ENCODE measurements at places on chromosomes 7 and 10.

DNA sequence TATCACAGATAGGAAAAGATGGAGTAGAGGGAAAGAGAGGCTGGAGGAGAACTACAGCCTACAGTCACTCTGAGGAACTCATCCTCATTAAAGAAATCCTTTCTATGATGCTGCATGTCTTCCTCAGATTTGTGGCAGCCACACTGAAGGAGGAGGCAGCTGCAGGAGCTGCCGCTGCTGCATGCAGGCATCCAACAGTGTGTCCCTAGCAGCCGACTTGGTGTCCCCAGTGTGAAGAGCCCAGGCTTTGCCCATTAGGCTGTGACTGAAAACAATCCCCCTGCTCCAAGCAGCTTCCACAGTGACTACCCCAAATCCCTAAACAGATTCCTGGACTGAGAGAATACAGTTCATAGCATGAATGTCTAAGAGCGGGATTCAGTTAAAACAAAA, 23.1 kb downstream of the SKIDA1 start:
- no peak for DNase-seq

DNA sequence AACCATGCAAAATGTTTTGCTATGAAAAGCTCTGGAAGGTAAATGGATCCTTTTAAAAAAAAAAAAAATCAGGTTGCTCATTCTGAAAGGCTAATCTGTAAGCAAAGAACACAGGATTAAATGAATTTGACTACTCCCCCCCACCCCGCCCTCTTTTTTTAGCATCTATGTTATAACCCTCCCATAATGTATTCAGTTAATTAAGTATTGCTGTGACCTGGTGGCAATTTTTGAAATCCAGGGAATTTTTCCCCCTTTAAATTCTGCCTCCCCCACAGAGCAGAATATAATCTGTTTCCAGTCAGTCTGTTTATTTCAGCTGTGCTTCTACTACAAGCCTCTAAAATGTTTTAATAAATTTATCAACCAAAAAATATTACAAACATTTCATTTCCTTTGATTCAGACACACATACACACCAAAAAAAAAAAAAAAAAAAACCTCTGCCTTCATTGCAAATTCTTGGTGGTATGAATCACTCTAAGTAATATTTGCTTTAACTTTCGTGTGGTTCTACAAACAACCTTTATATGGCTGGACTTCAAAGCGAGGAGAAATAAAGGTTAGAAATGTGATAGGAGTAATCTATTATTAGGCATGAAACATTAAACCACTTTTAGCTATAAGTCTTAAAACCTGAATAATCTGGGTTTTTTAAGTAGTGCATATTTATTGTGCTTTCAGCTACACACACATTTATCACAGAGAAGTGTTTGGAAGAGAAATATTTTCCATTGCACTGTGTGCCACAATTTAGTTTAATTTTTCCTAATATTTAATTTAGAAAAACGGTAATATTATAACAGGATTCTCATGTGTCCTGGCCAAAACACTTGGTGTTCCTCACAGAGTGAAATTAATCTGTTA, 64.4 kb upstream of the ARID5B start:
- no peak for DNase-seq

- no peak for DNase-seq
Observed at GRCh38 chr7:22074897-22075296, 129.2 kb upstream of the CDCA7L start.

GRCh38 chr10:60573336-60573735, 183.7 kb upstream of the ANK3 start:
- no peak for DNase-seq

- DNase-seq, result no peak
Observed at GRCh38 chr7:88357294-88357693, 50.6 kb upstream of the STEAP4 start.

DNA sequence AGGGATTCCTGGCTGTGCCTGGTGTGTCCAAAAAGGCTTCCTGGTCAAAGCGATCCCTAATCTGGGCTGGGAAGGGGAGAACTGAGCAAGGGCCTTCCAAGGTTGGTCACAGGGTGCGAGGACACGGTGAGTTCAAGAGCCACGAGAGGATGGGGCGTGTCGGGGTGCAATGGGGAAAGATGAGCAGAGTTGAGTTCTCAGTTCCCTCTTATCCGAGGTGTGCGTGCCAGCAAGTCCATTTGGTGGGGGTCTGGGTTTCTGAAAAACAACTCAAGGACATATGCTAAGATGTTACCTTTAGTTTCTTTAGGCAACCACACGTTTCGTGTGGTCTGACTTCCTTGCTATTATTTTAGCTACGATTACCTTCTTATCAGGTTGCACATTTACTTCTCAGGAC, 1.3 kb downstream of the ZNF775 start:
- DNase-seq, result no peak

GRCh38 chr10:22335173-22335933, 9.9 kb upstream of the SPAG6 start:
- no peak for DNase-seq

DNA sequence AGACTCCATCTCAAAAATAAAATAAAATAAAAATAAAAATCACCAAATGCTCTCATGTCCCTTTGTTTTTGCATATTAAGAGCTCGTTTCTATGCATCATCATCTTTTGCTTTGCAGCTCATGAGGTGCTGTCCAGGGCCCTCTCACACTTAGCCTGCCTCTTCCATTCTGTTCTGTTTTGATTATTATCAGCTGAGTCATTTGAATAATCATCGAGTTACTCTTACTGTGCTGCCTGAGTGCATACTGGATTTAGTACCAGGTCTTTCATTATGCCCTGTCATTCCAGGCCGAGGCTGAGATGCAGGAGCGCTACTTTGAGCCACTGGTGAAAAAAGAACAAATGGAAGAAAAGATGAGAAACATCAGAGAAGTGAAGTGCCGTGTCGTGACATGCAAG, 33.0 kb downstream of the UCMA start:
- DNase-seq, result no peak

GRCh38 chr7:45114926-45115325, 3.4 kb upstream of the TBRG4 start:
- DNase-seq, result no peak

- no peak for DNase-seq
Observed at GRCh38 chr10:110695539-110695886, 51.4 kb downstream of the RBM20 start.

- peak; percentile 38 for DNase-seq
Observed at GRCh38 chr10:50417886-50418830, 166.8 kb upstream of the ASAH2 start.

DNA sequence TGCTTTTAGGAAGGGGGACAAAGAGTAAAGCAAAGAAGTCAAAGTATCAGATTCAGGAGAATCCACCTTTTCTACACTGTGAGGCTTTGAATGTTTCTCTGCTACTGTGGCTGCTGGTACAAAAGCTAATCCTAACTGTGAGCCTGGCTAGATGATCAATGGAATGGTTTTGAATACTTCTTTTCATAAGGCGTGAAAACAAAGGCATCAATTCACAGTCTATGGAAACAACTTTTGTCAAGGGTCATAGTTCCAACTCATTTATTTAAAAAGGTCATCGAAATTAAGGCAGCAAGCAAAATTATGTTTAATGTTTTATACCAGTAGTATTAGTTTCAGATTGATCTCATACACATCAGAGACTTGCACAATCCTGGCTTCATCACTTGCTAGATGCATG, 118.1 kb downstream of the CTTNBP2 start:
- DNase-seq, result no peak

GRCh38 chr10:53013201-53013810, 240.7 kb upstream of the MBL2 start:
- DNase-seq, result no peak

- DNase-seq, result no peak
Observed at GRCh38 chr10:114955984-114956383, 18.0 kb downstream of the TRUB1 start.

- no peak for DNase-seq
Observed at GRCh38 chr7:68730194-68730593, 868.1 kb upstream of the AUTS2 start.

Data from GDM1 (cell line).